ENCODE measurements at places on chromosomes 5 and 9.

- DNase-seq = no peak
Measured at GRCh38 chr5:143879646-143880045, 67.7 kb downstream of the HMHB1 start.

- peak; percentile 95 for DNase-seq
Measured at GRCh38 chr5:157222506-157223230, 42.0 kb downstream of the ITK start.

DNA sequence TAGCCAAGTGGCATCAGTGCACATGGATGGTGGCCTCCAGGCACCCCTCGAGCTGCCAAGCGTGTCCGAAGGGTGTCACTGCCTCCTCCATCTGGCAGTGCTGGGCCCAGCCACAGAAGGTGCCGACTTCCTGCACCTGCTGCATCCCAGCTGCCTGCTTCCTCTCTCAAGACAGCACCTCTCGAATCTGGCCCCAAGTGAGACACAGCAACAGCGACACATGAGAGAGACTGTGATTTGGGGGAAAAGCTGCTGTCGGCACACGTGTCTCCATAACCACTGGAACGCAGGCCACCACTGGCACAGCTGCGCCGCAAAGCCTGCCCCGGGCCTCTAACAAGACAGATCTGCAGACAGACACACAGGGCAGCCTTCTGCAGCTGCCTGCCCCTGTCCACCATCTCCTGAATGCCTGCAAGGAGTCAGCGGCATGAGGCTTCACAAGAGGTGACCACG, 8.8 kb downstream of the CLPTM1L start:
- no peak for DNase-seq

DNA sequence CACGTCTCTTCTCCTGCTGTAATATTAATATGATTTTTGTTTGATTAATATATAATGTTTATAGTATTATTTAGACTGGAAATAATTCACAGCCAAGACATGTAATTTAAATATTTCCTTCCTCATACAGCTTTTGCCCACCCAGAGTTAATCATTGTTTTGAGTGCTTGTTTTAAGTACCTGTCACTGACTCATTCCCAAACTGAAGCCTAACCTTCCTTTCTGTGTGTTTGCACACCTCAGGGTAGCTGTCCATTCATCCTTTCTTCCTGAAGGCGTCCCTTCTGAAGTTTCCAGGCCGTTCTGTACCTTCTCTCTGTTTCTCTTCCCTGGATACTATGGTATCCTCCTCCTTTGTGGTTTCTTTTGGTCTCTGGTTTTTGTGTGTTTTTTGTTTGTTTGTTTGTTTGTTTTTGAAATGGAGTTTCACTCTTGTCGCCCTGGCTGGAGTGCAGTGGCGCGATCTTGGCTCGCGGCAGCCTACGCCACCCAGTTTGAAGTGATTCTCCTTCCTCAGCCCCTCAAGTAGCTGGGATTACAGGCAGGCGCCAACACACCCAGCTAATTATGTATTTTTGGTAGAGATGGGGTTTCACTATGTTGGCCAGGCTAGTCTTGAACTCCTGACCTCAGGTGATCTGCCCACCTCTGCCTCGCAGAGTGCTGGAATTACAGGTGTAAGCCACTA, 312.4 kb downstream of the DOCK8 start:
- no peak for DNase-seq

DNA sequence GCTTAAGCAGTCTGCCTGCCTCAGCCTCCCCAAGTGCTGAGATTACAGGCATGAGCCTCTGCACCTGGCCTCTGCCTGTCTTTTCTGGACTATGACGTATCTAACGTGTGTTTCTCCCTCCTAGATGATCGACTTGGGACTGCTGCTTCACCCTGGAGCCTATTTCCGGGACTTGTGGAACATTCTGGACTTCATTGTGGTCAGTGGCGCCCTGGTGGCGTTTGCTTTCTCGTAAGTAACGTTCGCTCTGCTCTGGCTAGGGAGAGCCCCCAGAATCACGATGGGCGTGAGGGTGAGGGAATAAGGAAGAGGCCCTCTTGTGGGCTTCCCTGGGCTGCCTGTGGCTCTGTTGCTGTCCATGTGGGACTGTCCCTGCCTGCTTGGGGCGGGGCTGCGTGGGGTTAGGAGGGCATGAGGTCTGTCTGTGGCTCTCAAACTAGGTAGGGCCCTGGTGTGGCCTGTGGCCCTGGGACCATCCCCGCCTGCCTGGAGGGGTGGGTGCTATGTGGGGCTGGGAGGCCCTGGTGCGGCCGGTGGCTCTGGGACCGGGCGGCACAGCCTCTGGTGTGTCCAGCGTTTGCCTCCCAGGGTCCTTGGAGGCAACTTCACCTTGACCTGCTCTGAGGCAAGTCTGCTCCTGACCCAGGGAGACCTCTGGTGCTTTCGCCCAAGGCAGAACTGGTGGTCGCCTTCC, 171.7 kb downstream of the CACNA1B start:
- DNase-seq = no peak

GRCh38 chr9:98234245-98234825, 21.1 kb downstream of the TBC1D2 start:
- DNase-seq = no peak

DNA sequence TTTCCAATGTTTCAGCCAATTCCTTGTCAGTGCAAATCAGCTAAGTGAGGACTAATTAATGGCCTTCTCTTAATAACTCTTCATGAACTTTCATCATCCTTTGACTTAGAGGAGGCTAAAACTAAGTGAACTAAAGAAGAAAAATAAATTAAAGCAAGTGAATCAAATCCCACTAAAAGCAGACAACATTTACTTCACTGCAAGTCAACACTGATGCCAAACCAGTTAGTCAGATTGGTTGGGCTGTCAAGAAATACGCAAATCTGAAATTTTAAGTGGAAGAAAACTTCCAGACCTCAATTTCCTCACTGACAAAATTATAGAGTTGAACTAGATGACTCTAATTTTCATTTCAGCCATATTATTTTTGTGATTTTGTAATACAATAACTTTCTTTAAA, 137.2 kb upstream of the PRLR start:
- no peak for DNase-seq

DNA sequence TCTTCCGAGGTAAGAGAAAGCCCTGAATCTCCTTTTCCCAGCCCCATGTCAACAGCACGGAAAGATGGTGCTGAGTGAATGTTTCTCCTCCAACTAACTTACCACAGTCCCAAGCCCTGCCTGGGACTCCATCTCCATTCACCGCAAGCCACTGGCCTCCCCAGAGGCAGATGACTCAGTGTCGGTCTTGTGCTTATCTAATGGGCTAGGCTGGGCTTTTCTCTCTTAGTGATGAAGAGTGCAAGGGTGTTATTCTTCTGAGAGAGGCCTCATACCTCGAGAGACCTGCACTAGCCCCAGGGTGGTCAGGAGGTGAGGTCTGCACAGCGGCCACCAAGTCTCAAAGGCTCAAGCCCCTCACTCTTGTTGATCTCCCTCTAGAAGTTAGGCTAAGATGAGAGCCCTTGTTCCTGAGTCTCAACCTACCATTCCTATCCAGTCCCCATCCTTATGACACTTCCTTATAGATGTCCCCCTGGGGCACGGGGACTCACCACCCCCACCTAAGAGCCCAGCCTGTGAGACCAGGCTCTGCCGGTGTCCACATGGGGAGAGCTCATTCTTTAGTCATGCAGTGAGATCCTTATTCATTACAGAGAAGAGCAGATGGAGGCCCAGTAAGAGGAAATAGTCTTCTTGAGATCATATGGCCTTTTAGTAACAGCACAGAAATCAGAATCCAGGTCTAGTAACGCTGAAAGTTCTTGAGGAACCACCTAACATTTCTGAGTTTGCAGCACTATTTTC, 127.0 kb downstream of the SAXO1 start:
- no peak for DNase-seq

DNA sequence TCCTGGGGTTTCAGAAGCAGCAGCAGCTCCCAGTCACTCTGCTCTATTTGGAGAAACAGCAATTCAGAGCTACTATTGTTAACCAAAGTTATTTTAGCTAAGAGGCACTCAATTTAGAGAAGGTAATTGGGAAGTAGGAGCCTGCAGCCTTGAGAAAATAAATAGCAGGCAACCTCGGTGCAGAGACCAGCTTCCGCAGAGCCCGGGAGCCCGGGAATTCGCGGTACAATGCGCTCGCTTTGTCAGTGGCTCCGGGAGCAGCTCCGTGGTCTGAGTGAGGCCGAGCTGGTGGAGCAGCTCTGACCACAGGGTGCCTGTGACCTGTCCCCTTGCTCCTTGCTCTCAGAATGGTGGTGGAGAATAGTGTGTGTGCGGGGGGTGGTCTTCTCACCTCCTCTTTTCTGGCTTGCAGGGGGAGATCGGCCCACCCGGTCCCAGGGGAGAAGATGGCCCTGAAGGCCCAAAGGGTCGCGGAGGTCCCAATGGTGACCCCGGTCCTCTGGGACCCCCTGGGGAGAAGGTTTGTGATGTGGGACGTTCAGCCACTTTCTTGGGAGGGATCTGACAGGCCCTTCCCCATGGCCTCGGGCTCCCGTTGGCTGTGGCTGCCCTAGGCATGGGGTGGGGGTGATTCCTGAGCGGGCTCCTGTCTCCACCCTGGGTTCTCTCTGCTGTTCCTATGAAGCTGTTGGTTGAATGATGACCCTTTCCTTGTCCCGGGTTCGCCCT, 95.9 kb upstream of the FCN2 start:
- no peak for DNase-seq

DNA sequence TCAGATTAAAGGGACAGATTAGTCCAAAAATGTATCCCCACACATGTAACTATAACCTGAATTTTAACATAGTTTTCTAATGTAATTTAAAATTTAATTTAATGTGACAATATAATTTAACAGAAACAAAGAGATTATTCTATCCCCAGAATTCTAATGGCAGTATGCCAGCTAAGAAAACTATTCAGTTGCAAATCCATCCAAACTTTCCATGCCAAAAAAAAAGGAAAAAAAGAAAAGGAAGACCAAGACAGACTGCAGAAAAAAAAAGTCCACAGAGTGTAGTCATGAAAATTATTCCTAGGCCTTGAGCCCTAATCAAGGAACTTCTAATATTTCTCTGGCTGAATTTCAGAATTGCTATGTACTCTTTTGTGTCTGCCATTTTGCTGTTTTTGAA, 217.6 kb downstream of the CDH18 start:
- no peak for DNase-seq

DNA sequence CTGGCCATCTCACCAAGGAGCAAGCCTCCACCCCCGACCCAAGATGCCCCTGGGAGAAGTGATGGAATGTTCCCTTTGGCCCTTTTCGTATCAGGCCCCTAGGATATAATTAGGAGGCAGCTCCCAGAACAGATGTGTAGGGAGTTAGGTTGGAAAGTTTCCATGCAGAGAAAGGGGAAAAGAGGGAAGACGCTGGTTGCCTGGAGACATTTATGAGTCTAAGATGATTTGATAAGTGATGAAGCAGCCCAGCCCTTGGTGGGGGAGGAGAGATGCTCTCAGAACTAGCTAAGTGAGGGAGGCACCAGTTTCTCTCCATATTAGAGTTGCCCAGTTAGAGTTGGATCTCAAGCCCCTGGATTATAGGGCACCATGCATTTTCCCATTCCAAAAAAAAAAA, 137.5 kb downstream of the GNA14 start:
- DNase-seq = no peak

- DNase-seq = no peak
Measured at GRCh38 chr9:79257790-79258351, 313.9 kb upstream of the TLE4 start.

- DNase-seq = no peak
Measured at GRCh38 chr9:117392992-117393391, 21.9 kb downstream of the ASTN2 start.

DNA sequence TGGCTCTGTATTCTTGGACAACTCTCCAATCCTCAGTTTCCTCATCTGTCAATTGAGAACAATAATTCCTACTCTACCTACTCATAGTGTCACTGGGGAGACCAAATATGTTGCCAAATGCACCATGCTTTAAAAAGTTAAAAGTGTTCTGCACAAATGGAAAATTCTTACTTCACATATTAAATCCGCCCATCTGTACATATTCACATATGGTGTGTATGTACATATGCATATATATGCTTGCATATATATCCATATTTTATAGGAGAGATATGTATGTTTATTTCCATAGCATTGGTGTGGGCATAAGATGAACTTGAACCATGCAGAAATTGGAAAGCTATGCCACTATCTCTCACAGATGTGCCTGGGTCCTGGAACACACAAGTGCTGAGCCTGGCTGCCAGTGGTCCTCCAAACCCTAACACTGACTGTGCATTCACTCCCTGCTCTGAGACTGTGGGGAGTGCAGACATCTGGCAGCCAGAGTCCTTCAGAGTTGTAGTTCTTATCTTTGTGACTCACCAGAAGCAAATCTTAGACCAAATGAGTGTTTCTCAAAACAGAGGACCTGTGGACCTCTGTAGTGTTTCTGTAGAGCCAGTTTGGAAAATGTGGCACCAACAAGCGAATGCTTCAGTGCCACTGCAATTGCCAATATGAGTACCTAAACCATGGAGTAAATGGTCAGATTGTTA, 168.7 kb downstream of the GRIA1 start:
- DNase-seq = no peak

Measured in activated CD4-positive, alpha-beta T cell treated with anti-CD3 and anti-CD28 coated beads, Interleukin-2, Interleukin-4, amounts not matched to agents 100 ng/mL and 50 ng/mL, durations not matched to agents 16 hours and 8 hours (primary cell).